ENCODE measurements at places on chromosomes 6 and 20.

GRCh38 chr20:36313476-36313875 is 7.3 kb downstream of the DLGAP4 start:
- DNase-seq, result no peak

GRCh38 chr6:119781365-119781764 is 431.8 kb upstream of the MAN1A1 start:
- DNase-seq, result no peak

GRCh38 chr6:155260686-155261085 is 3.1 kb upstream of the CLDN20 start:
- DNase-seq, result no peak

DNA sequence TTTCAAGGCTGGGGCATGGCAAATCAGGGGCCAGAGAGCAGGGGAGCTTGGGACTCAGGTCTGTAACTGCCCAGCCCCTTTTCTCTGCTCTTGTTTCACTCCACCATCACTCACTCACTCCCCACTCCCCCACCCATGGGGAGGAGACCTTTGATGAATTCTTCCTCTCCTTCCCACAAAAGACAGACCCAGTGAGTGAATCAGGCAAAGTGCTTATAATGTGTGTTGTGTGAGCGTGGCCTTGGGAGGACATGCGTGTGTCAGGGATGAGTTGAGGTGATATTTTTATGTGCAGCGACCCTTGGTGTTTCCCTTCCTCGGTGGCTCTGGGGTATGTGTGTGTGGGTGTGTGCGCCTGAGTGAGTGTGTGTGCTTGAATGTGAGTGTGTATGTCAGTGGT is 1.0 kb upstream of the CUL9 start:
- no peak for DNase-seq

GRCh38 chr20:48754292-48754691 is 73.5 kb downstream of the PREX1 start:
- no peak for DNase-seq

- DNase-seq, result no peak
Observed at GRCh38 chr6:132614554-132614953, 9.5 kb downstream of the TAAR2 start.

DNA sequence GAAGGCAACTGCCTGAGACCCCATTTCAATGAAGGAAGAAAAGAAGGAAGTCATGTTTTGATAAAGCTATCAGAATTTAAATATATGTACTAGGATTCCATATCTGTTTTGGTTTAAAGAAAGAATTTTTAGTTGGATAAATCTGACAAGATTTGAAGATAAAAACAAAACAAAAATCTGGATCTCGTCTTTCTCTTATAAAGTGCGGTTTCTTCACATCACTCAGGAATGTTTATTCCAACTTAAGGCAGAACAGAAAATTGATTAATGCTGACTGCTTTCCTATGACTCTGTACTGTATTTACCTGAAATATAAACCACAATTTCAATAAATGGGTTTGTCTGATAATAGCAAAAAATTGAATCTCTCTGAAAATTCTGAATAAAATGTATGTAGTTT is 439.7 kb downstream of the RFPL4B start:
- no peak for DNase-seq

GRCh38 chr20:58619077-58619863 is 31.8 kb upstream of the STX16 start:
- no peak for DNase-seq

- no peak for DNase-seq
Observed at GRCh38 chr6:91573826-91574416, 987.0 kb upstream of the MAP3K7 start.

- DNase-seq, result no peak
Observed at GRCh38 chr6:63149730-63150129, 61.5 kb upstream of the FKBP1C start.

- no peak for DNase-seq
Observed at GRCh38 chr6:108633436-108633835, 72.7 kb downstream of the FOXO3 start.

DNA sequence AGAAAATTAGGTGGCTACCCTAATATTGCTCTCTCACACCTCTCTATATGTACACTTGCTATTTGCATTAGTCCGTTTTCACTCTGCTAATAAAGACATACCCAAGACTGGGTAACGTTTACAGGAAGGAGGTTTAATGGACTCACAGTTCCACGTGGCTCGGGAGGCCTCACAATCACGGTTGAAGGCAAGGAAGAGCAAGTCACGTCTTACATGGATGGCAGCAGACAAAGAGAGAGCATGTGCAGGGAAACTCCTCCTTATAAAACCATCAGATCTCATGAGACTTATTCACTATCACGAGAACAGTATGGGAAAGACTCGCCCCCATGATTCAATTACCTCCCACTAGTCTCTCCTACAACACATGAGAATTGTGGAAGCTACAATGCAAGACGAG is 53.4 kb downstream of the EPM2A start:
- no peak for DNase-seq

- no peak for DNase-seq
Observed at GRCh38 chr6:117194271-117194670, 71.1 kb upstream of the VGLL2 start.

GRCh38 chr6:100420711-100421110 is 44.0 kb downstream of the SIM1 start:
- no peak for DNase-seq

GRCh38 chr6:145705561-145705960 is 29.8 kb downstream of the EPM2A start:
- DNase-seq, result peak; percentile 67

- DNase-seq, result no peak
Observed at GRCh38 chr6:151137542-151137941, 102.2 kb upstream of the AKAP12 start.

- DNase-seq, result peak; percentile 38
Observed at GRCh38 chr6:11161031-11161956, 49.8 kb upstream of the ERVFRD-1 start.

DNA sequence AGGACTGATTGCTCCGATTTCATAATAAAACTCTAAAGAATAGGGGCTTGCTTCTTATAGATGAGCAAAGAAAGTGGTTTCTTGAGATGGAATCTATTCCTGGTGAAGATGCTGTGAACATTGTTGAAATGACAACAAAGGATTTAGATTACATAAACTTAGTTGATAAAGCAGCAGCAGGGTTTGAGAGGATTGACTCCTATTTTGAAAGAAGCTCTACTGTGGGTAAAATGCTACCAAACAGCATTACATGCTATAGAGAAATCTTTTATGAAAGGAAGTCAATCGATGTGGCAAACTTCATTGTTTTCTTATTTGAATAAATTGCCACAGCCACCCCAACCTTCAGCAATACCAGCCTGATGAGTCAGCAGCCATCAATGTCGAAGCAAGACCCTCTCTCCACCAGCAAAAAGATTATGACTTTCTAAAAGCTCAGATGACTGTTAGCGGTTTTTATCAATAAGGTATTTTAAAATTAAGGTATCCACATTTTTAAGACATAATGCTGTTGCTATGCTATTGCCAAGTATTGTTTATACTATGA is 12.7 kb upstream of the MTRF1L start:
- DNase-seq, result no peak

DNA sequence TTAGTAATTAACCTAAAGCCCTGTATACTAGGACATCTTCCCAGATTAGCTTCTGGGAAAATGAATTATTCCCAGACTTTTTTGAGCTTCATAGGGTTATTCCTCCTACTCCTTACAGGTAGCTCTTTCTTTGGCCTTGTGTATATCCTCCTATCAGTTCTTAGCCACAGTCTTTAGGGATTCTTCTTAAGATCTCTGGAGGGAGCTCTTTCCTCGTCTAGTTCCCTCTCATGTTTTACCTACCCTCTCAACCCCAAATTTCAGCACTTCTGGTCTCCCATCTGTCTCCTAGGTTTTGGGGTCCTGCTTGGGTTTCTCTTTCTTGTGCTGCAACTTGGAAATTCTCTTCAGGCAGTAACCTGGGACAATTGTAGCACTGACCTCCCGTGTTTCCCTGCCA is 46.4 kb upstream of the SLC35B3 start:
- DNase-seq, result no peak

GRCh38 chr6:162715601-162716000 is 12.0 kb downstream of the PRKN start:
- DNase-seq, result no peak

- peak; percentile 72 for DNase-seq
Observed at GRCh38 chr20:973785-974194, 28.3 kb downstream of the RSPO4 start.

- DNase-seq, result peak; percentile 98
Observed at GRCh38 chr20:10511509-10512251, 76.6 kb downstream of the SLX4IP start.

DNA sequence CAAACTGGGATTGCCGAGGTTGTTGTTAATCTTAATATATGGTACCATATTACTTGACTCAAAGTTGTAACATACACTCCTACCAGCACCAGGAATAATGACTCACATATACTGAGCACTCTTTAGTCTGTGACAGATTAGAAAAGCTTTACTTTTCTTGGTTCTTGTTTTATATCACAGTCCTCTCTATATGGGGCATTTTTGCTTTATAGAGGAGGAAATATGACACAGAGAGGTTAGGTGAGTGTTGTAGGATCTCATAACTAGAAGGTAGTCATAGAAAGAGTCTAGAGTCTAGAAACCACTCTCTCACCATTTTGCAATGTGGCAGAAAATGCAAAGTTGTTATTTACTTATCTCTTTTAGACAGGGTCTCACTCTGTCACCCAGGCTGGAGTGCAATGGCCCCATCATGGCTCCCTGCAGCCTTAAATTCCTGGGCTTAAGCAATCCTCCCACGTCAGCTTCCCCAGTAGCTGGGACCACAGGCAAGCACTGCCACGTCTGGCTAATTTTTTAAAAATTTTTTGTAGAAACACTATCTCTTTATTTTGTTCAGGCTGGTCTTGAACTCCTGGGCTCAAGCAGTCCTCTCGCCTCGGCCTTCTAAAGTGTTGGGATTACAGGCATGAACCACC is 13.4 kb downstream of the TRIM38 start:
- no peak for DNase-seq

DNA sequence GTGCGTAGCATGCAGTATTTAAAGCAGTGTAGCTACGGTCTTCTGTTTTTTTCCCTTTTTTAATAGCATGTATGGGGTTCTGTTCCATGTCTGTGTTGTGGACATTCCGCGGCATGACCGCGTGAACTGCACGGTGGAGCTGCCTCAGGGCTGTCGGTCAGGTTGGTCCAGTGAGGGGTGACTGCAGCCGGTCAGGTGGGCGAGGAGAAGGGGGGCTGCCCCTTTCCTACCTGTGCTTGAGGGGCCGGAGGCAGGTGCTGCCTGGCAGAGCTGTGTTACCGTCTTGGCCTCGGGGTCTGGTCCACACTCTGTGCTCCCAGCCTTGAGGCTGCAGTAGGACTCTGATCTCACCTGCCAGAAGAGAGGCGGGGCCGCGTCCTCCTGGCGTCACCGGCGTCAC is 24.5 kb downstream of the UCKL1 start:
- no peak for DNase-seq

GRCh38 chr20:23081263-23081819 is 4.8 kb downstream of the CD93 start:
- DNase-seq, result no peak

DNA sequence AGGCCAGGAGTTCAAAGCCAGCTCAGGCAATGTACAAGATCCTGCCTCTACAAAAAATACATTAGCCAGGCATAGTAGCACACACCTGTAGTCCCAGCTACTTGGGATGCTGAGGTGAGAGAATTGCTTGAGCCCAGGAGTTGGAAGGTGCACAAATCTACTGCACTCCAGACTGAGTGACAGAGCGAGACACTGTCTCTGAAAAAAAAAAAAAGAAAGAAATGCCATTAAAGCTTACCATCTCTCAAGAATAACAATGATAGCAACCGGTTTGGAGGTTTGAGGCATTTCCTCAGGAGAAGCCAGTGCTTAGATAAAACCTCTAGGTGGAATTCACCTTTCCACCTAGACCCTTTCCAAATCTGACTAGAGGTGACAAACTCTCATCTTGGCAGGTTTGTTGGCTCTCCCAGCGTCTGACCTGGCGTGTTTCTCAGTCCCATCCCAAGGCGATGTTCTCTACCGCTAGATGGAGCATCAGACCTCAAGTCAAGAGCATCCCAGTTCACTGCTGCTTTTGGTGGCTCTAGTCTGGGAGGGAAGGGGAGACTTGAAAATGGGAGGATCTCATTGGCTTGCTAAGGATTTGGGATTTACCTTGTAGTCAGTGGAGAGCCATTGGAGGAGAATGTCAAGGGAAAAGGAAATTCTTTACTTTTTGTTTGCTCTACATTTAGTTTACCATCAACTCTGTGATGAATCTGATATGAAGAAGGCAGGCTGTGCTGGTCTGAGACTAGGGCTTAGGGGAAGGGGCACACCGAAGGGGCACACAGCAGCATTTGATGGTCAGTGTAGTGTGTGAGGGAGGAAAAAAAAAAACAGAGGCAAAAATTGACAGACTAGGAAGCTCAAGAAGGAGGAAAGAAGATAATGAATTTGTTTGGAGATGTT is 67.9 kb downstream of the NCOA7 start:
- DNase-seq, result peak; percentile 68

DNA sequence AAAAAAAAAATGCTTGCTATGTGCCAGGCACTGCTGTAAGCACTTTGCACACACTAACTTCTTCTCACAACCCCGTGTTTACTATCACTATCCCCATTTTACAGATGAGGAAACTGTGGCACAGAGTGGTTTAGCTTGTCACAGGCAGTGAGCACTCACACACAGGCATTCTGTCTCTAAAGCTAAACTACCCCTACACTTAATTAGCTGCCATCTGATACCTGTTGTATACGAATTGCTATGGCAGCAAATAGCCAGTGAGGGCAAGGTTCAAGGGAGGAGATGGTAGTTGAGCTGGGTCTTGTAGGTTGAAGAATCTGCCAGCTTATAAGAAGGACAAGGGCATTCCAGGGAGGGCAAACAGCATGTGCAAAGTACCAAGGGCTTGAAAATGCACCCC is 5.2 kb downstream of the TNNC2 start:
- DNase-seq, result no peak

GRCh38 chr6:166933396-166933795 is 23.0 kb downstream of the RNASET2 start:
- no peak for DNase-seq

DNA sequence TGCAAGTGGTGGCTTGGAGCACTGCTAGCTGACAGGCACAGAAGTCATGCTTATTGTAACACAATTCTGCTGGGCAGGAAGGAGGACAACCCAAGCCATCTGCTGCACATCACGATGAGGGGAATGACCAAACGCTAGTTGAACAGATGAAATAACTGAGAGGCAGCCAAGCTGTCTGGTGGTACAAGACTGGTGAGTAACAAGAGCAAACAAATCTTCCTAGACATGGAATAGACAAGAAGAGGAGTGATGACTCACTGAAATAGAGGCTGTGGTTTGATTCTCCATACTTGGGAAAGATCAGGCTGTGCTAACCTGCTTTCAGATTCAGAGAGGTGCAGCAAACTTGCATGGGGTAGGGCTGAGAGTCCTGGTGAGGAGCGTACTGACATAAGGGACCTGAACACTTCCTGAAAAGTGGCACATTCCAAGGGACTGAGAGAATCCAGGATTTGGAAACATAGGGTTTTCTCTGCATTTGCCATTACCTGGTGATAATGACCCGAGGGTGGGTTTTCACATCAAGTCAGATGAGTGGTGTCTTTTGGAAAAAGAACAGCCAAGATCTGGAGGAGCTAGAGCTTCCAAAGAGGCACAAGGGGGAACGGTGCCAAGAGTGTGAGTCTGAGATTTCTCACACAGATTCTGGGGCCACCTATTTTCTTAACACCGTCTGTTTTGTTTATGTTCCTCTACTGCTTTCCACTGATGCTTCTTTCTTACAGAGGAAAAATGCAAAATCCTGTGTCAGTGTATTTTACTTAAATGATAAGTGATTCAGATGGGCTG is 60.0 kb downstream of the PRL start:
- peak; percentile 78 for DNase-seq

- DNase-seq, result no peak
Observed at GRCh38 chr20:52926505-52926904, 45.7 kb upstream of the TSHZ2 start.
